OCI-M1 (cell line): ENCODE measurements at places on chromosomes 12 and 14.
A peak's percentile ranks its signal among the peaks of the same experiment; 100 is the strongest.

DNA sequence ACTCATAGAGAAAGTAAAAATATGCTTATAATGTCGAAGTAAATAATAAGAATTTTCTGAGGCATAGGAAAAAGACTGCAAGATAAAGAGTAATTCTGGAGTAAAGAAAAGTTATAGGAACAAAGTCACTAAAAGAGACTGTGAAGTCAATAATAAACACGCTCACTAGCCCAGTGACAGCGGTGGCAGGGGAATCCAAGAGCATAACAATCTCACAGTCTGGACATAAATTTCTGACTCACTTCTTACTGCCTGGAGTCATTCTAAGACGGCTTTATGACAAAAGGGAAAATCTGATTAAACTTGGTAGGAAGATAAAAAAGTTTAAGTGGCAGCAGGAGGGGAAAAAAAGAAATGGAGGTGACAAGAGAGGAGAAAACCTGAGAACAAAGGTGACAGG, 56.4 kb upstream of the GRIP1 start:
- DNase-seq = no peak

DNA sequence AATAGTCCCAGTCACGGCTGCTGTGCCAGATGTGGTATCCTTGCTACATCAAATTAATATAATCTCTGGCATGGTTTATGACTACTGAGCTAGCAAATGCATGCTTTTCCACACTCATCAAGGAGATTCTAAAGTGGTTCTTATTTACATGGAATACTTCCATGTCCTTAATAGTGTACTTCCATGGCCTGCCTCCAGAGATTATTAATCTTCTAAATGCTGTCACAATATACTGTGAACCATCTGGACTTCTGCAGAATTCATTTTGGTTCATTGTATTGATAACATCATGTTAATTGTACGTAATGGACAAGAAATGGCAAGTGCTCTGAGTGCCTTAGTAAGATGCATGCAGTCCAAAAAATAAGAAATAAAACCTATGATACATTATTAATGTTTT, 230.8 kb downstream of the NUAK1 start:
- no peak for DNase-seq

GRCh38 chr14:101060171-101060601, 156.7 kb upstream of the RTL1 start:
- DNase-seq = no peak

- no peak for DNase-seq
These were observed 2.9 kb upstream of the PFDN5 start for GRCh38 chr12:53292426-53292825.

GRCh38 chr12:121240484-121241101, 30.7 kb downstream of the P2RX4 start:
- DNase-seq = no peak

DNA sequence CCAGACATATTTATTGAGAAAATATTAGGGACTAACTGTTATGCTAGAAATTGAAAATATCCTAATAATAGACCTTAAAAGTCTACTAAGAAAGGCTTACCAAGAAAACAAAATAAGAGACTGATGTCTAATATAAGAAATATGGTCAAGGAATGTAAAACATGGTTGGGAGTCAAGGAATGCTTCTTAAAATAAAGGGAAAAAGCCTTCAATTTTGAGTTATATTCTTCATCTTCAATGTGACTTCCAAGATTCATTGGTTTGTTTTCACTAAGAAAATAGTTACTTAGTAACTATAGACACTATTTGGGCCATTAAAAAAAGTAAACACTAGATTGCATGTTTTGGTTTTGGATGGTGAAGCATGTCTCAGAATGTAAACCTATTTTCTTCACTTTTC, 88.1 kb upstream of the ETV6 start:
- DNase-seq = no peak

- DNase-seq = no peak
These were observed 82.8 kb upstream of the PLEKHG7 start for GRCh38 chr12:92619730-92620684.

- DNase-seq = no peak
These were observed 14.5 kb upstream of the TFCP2 start for GRCh38 chr12:51187370-51187987.

DNA sequence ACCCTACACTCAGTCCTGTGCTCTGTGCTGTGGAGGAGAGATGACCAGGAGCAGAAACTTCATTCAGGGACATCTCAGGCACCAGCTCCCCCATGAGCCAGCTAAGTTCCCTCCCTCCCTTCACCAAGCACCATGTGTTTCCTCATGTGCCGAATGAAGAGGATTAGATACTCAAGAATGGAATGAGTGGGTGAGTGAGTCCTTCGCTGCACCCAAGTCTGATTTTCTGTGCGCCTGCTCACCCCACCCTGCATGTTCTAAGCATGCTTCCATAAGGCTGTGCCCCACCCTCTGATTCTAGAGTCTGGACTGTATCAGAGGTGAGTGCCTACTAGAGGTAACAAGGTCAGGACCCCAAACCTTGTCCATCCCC, 12.1 kb downstream of the SERPINA5 start:
- DNase-seq = no peak

DNA sequence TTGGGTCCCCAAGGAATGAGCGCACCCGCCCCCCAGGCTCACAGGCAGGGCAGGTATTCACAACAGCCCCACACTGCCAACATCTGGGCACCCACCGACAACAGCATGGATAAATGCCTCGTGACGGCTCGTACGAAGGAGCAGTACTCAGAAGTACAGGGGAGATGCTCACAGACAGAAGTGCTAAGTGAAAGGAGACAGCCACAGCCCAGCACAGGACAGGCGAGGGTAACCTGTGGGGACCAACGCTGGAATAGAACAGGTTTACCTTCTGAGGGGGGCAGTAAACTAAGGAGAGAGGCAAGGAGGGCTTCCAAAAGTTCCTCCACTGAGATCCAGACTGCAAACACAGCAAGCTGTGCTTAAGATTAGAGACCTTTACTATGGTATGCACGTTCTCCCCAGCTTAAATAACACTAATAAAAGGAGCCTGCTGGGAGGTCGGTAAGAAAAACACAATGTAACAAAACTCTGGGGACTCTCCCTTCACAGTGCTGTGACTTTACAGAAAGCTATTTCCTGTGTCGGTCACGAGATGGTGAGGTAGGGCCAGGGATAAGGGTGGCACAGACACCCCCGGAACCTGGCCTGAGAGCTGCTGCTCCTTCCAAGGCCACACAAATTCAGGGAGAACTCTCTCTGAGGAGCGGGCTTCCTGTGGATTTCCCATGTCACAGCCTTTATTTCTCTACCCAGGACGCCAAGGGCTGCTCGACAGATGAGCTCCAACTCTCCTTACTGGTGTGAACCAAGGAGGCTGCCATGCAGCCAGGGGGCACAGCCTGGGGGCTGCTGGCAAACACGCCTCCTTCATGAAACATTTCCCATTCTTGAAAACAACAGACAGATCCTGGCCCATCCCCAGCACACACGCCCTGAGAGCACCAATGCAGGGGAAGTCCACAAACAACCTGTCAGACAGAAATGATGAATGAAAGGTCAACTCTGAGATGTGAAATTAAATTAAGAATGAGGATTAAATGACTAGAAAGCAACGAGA, 26.3 kb downstream of the SLC15A4 start:
- no peak for DNase-seq

DNA sequence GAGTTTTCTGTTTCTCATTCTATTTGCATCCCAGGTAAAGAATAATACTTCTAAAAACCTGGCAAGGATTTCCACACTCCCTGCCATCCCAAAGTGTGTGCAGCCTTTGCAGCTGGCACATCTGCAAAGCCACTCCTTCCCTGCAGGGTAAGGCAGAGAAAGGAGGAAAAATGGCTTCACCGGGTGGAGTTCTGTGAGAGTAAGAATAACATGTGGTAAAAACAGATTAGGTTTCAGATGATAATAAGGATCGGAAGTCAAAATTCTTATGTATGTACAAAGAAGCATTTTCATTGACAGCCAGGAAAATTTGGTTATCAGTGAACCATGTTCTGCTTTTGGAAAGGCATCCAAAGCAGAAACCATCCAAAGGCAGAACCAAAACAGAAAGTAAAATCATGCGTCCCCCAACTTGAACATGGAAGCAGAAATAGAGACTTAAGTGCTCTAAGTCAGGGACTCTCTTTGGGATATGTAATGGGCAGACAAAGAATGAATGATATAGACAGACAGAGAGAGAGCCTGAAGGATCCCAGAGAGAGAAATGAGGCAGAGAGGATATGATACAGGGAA, 192.6 kb upstream of the CCDC196 start:
- DNase-seq = peak; percentile 26

DNA sequence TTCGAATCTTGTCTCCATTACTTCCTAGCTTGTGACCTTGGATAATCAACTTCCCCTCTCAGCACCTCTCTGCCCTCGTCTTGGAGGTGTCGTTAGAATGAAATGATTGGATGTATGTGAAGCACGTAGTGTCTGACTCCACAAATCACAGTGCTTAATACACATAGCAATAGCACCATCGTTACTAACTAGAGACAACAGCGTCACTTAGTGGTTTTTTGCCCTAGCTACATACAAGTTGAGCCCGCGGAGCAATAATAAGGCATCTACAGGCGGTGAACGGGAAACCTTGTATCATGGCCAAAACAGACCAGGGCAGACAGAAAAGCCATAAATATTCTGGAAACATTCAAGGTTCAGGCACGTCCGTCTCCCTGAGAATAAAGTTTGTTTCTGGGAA, 154.9 kb downstream of the ASCL4 start:
- DNase-seq = peak; percentile 39
